Sigmoid colon (tissue), 7 donors: ENCODE measurements at places on chromosomes 4 and X.

GRCh38 chrX:87679849-87680248 is 162.2 kb downstream of the KLHL4 start:
- no peaks in the 10 kb centered on the region for H3K4me1 ChIP-seq
- no peaks in the 10 kb centered on the region for H3K27me3 ChIP-seq
- DNase-seq: no peak
- H3K4me3 ChIP-seq: no peak overlapping the region

DNA sequence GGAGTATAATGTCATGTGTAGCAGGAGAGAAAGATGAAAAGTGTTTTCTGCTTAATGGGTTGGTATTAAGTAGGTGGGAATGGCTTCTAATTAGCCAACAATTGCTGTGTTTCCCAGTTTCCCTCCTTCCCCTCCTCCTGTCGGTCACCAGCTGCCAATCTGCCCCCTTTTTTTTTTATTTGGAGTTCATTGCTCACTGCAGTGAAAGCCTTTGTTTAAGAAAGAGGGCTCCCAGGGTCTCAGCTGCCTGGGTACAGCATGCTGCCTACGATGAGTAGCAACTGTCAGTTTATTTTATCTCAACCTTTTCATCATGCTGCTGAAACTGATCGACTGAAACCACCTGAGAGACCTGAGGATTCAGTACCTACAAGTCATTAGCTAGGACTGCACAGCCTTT is 149.0 kb downstream of the POU4F2 start:
- no peak overlapping the region for H3K27ac ChIP-seq
- no peaks in the 10 kb centered on the region for H3K27me3 ChIP-seq
- no peak for DNase-seq

- DNase-seq: no peak
- no peaks in the 10 kb centered on the region for H3K4me1 ChIP-seq
- no peaks in the 10 kb centered on the region for H3K27me3 ChIP-seq
- H3K36me3 ChIP-seq: no peaks in the 10 kb centered on the region
Observed at GRCh38 chr4:103050736-103051436, 25.7 kb downstream of the SLC9B2 start.

- H3K27ac ChIP-seq: no peak overlapping the region
- no peaks in the 10 kb centered on the region for H3K4me1 ChIP-seq
- no peak for DNase-seq
Observed at GRCh38 chr4:53478671-53479456, 101.4 kb downstream of the FIP1L1 start.

DNA sequence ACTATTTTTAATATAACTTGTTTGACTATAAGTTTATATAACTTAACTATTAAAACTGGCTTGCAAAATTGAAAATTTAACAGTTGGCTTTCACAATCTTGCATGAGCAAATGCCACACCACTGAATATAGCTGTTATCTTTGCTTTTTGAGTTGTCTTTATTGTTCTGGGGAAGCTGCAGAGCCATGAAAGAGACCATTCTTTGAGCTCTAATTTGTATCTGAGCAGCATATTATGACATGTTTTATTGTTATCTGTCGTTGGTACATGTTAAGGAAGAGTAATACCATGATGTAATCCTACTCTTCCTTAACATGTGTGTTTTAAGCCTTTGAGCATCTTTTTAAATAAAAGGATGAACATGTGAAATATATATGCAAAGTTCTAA is 97.1 kb upstream of the ANK2 start:
- no peak for DNase-seq
- H3K4me1 ChIP-seq: no peaks in the 10 kb centered on the region
- no peaks in the 10 kb centered on the region for H3K36me3 ChIP-seq

DNA sequence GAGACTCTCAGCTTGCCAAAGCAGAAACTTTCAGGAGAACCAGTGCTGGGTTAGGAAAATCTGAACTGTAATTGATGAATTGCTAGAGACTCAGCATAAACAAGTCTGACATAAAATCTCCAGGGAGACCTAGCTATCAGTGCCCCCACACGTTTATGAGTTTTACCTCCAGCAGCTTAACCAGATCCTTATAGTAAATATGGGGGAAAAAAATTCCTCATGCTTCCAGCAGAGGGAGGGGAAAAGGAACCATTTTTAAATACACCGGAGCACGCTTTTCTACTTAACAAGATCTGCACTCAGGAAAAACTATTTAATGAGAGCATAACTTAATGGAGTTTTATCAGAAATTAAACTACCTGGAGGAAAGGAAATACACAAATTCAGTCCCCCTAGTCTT is 1040.7 kb upstream of the INTU start:
- no peaks in the 10 kb centered on the region for H3K36me3 ChIP-seq
- H3K4me3 ChIP-seq: no peak overlapping the region
- H3K4me1 ChIP-seq: peaks cover 14% of the 10 kb centered on the region

GRCh38 chr4:111066447-111066846 is 443.6 kb upstream of the PITX2 start:
- no peak for DNase-seq
- H3K4me3 ChIP-seq: no peak overlapping the region
- H3K36me3 ChIP-seq: no peaks in the 10 kb centered on the region
- H3K27me3 ChIP-seq: no peaks in the 10 kb centered on the region
